ENCODE measurements at places on chromosomes 16 and 17.

- no peak for DNase-seq
Observed at GRCh38 chr17:3796822-3797170, 4.2 kb downstream of the ITGAE start.

DNA sequence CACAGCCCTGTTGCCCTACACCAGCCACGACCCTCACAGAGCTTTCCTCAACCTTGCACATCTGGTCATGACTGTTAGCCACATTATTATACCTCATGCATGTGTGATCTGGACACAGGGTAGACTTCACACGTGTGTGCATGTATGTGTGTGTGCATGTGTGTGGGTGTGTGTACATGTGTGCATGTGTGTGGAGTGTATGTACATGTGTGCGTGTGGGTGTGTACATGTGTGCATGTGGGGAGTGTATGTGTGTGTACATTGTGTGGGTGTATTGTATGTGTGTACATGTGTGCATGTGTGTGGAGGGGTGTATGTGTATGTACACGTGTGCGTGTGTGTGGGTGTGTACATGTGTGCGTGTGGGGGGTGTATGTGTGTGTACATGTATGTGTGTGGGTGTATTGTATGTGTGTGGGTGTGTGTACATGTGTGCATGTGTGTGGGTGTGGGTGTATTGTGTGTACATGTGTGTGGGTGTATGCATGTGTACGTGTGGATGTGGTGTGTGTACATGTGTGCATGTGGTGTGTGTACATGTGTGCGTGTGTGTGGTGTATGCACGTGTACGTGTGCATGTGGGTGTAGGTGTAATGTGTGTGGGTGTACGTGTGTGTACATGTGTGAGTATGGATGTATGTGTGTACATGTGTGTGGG is 130.2 kb downstream of the C16orf95 start:
- DNase-seq: no peak

DNA sequence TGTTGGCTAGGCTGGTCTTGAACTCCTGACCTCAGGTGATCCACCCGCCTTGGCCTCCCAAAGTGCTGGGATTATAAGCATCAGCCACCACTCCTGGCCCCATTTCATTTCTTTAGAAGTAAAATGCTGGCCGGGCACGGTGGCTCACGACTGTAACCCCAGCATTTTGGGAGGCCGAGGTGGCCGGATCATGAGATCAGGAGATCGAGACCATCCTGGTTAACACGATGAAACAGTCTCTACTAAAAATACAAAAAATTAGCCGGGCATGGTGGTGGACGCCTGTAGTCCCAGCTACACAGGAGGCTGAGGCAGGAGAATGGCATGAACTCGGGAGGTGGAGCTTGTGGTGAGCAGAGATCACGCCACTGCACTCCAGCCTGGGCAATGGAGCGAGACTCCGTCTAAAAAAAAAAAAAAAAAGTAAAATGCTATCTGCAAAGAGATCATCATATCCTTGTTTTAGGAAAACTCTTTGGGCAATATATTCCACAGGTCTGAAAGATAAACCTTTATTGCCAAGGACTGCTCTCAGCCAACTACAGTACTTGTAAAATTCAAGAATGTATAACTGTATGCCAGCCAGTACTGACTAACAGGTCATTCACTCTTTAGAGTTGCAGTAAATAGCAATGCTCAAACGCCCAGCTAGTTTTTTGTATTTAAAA is 3.8 kb downstream of the GJC1 start:
- no peak for DNase-seq

DNA sequence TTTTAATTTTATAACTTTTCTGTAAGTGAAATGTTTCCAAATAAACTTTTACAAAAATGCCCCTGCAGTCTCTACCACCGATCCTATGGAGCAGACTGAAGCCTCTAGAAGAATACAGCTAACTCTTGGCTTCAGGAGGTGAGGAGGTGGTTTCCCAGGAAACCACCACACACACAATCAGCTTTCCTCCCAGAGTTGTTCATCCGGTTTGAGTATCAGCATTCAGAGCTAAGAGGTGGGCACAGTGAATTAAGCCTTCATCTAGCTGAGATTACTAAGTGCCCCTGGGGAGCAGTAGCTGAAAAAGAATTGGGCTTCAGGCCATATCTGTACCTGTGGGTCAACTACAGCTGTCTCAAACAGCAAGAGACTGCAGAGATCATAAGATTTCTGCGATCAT is 139.7 kb downstream of the AATF start:
- no peak for DNase-seq

DNA sequence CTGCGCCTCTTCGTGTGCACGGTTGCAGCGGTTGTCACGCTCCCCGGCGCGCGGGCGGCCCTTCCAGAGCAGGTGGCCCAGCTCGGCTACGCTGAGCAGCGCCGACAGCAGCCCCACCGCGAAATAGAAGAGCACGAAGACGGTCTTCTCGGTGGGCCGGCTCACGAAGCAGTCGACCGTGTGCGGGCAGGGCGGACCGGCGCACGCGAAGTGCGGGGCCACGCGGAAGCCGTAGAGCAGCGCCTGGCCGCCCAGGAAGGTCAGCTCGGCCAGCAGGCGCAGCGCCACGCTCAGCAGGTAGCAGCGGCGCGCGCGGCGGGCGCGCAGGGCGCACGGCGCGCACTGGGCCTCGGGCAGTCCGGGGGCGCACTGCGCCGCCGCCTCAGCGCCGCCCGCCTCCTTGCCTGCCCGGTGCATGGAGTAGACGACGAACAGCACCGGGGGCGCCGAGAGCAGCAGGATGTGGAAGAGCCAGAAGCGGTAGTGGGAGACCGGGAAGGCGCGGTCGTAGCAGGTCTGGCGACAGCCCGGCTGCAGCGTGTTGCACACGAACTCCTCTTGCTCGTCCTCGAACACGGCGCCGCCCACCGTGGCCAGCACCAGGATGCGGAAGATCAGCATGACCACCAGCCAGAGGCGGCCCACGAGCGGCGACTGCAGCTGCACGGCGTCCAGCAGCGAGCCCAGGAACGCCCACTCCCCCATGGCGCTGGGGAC is 1.3 kb downstream of the GJD3 start:
- no peak for DNase-seq

GRCh38 chr16:119835-120491 is 18.5 kb downstream of the NPRL3 start:
- no peak for DNase-seq

DNA sequence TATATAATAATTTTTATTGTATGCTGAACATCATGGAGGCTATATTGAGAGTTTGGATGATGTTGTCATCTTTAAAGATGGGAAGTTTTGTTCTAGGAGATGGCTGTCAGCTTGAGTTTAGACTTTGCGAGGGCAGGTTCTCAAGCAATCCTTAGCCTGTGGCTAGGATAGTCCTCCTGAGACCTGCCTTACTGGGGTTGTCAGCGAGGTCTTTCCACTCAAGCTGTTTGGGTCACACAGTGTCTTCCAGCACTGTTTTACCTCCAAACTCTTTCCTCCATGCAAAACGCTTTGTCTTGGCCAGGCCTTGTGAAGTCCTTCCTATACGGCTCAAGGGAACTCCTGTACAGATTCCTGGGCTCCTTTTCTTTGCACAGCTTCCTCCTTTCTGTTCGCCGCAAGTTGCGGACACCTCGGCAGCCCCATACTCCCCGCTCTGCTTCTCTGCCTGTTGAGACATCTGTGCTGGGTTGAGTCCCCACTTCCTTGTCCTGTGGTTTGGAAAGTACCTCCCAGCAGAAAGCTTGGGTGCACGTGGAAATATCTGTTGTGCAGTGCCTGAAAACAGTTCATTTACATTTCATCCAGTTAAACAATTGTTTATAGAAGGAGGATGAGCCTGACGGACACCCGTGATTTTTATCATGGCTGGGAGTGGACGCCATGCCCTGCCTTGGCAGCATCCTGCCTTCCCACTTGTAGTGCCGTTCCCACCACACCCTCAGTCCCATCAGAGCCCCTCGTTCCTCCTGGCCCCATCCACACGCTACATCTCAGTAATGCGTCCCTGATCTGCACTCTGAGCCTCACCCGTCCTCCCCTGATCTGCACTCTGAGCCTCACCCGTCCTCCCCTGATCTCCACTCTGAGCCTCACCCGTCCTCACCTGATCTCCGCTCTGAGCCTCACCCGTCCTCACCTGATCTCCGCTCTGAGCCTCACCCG is 55.0 kb upstream of the CBFA2T3 start:
- no peak for DNase-seq

DNA sequence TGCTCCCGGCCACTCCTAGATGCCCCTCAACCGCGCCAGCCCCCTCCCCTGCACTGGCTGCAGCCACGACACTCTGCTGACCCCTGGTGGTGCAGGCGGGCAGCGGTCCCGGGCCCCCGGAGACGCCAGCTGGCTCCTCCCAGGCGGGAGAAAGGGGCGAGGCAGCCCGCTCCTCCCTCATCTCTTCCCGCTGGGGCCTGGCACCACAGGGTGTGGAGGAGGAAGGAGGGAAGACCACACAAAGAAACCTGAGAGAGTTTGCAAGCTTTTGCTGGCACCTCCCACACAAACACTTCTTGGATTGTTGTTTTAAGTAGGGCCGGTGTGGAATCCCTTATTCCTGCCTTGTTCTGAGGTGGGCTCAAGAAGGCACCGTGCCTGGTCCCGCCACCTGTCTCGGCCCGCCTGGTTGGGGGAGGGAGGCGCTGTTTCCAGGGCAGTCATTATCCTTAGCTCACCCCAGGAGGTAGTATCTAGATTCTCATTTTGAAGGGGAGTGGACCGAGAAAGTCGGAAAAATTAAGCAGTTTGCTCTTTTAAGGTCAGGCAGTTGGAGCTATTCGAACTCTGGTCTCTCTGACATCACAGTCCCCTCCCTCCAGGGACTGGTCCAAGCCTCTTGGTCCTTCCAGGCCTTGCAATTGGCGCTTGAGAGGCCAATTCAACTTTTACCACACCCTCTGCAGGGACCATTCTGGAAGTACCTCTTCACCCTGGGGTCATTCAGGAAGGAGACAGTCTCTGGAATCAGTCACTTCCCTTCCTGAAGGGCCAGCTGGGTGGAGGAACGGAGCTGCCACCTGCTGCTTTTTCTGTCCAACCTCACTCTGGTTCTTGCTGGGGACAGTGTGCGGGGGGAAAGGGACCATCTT is 959 bp upstream of the ANKRD13B start:
- peak; percentile 34 for DNase-seq

DNA sequence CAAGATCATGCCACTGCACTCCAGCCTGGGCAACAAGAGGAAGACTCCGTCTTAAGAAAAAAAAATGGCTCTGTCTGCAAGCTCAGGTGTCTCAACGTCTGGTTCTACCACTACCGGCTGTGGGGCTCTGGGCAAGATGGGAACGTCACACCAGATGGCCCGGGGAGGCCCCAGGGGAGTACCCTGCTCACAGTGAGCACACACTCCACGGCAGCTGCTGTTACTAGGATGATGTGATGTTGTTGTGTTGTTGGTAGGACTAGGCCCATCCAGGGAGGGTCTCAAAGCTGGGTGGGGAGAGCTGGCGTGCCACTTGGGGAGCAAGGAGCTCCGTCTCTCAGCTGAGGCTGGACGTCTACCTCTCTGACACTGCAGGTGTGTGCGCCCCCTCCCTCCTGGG is 9.4 kb upstream of the NPTX1 start:
- peak; percentile 28 for DNase-seq

- no peak for DNase-seq
Observed at GRCh38 chr17:31842195-31843069, 16.6 kb downstream of the COPRS start.
